CD8-positive, alpha-beta memory T cell (primary cell): ENCODE measurements at places on chromosomes 5 and 9. TPM values are rescaled to one million over a fixed set of nuclear protein-coding genes. Genes with fewer than 3 reads are reported as not detected.

GRCh38 chr5:39226100-39226451 lies 6.7 kb upstream of the FYB1 start:
- H3K4me3 ChIP-seq: no peak overlapping the region
- H3K27me3 ChIP-seq: no peaks in the 10 kb centered on the region

Gene ECSCR
- total RNA-seq: 0.83 TPM

Gene ANXA1
- 93.2 TPM for total RNA-seq

GRCh38 chr5:148864113-148864841 lies 37.9 kb downstream of the ADRB2 start:
- H3K4me3 ChIP-seq: no peak overlapping the region
- no peak for DNase-seq
- H3K27ac ChIP-seq: no peak overlapping the region
- H3K27me3 ChIP-seq: no peaks in the 10 kb centered on the region

GRCh38 chr5:154783774-154784460 lies 28.7 kb downstream of the LARP1 start:
- H3K27me3 ChIP-seq: no peaks in the 10 kb centered on the region
- H3K4me3 ChIP-seq: no peak overlapping the region
- DNase-seq: no peak
- H3K27ac ChIP-seq: no peak overlapping the region
- H3K4me1 ChIP-seq: peaks cover 82% of the 10 kb centered on the region

Gene TICAM2
- total RNA-seq: 0.72 TPM

DNA sequence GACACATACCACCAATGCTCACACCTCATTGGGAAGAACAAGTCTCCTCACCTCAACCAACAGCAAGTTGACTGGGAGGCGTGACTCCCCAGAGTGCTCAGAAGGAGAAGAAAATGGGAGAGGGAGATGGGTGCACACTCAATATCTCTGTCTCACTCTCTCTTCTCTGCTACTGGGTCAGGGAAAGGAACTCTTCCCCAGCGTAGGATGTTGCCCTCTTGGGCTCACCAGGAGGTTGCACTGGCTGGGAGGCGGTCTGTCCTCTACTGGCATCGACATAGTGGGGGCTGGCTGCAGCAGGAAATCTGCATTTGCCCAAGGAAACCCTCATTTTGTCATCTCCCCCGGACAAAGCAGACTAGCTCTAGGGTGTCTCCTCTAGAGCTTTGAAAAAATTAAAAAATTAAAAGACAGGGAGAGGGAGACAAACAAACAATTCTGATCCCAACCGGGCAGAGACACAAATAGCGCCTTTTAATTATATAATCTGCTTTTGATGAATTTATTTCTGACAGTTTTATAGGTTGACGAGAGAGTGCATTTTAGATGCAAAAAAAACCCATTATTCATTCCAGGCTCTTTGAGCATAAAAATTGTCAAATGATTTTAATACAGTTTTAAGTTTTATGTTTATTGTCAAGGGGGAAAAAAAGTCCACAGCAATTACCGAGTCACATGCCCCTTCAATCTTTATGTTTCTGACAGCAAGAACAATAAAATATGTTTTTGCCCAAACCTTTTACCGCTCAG lies 179.3 kb upstream of the MVB12B start:
- H3K4me3 ChIP-seq: no peak overlapping the region
- no peaks in the 10 kb centered on the region for H3K4me1 ChIP-seq
- no peaks in the 10 kb centered on the region for H3K27me3 ChIP-seq
- H3K36me3 ChIP-seq: no peaks in the 10 kb centered on the region

- no peaks in the 10 kb centered on the region for H3K4me1 ChIP-seq
- H3K36me3 ChIP-seq: no peaks in the 10 kb centered on the region
- H3K27me3 ChIP-seq: no peaks in the 10 kb centered on the region
- no peak overlapping the region for H3K27ac ChIP-seq
Observed at GRCh38 chr9:78676623-78677022, 379.7 kb downstream of the PSAT1 start.

GRCh38 chr5:1536322-1536845 lies 12.6 kb upstream of the LPCAT1 start:
- H3K27me3 ChIP-seq: no peaks in the 10 kb centered on the region
- peak overlapping the region; percentile 74 for H3K27ac ChIP-seq
- H3K36me3 ChIP-seq: no peaks in the 10 kb centered on the region
- peak overlapping the region; percentile 51 for H3K4me3 ChIP-seq
- DNase-seq: peak; percentile 60
- peaks cover 26% of the 10 kb centered on the region for H3K4me1 ChIP-seq

DNA sequence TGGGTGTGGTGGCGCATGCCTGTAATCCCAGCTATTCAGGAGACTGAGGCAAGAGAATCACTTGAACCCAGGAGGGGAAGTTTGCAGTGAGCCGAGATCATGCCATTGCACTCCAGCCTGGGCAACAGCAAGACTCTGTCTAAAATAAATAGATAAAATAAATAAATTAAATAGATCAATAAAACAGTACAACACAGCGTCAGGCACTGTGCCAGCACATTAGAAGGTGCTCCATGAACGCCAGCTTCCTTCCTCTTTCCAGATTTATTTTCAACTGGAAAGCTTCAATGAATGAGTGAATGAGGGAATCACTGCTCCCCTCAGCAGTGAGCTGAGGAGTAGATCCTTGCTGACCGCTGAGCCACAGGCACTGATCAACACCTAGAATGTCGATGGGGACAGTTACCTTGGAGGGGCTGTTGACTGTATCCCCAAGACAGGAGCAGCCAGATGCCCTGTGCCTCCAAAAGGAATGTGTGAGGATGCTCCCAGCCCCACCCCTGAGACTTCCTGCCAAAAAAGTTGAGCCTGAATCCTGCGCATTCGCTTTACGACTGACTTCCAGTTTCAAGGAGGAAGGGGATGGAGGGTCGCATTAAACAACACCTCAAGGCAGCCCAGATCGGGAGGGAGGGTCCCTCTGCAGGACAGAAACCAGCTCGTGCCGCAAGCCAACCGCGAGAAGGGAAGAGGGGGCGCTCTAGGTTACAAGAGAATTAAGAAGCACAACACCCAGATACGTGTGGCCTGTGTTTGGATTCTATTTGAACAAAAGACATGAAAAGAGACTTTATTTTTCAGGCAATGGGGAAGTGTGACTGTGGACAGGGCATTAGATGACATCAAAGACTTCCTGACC lies 54.0 kb upstream of the CNOT6 start:
- no peak overlapping the region for H3K27ac ChIP-seq
- DNase-seq: no peak

DNA sequence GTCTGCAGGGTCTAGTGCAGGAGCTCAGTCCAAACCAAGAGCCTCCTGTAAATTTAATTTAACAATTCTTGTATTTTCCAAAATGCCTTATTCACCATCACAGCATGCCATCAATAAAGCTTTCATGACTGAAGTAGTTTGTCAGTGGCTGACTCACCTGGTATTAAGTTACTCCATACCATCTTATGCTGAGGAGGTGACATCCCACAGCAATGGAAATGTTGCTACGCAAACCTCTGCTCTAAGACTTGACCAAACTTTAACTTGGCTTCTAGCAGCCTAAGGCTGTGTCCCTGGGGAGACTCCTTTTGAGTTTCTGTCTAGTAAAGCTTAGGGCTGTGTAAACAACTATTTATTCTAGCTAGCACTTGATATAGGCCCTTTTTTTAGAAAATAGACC lies 1231.3 kb upstream of the CDH18 start:
- no peaks in the 10 kb centered on the region for H3K36me3 ChIP-seq
- H3K27me3 ChIP-seq: no peaks in the 10 kb centered on the region
- DNase-seq: no peak
- no peak overlapping the region for H3K27ac ChIP-seq

GRCh38 chr5:140628711-140629110 lies 4.3 kb downstream of the CD14 start:
- DNase-seq: no peak
- no peaks in the 10 kb centered on the region for H3K36me3 ChIP-seq
- peaks cover 6% of the 10 kb centered on the region for H3K4me1 ChIP-seq
- H3K27ac ChIP-seq: no peak overlapping the region

Gene DOCK8
- total RNA-seq: 141 TPM

DNA sequence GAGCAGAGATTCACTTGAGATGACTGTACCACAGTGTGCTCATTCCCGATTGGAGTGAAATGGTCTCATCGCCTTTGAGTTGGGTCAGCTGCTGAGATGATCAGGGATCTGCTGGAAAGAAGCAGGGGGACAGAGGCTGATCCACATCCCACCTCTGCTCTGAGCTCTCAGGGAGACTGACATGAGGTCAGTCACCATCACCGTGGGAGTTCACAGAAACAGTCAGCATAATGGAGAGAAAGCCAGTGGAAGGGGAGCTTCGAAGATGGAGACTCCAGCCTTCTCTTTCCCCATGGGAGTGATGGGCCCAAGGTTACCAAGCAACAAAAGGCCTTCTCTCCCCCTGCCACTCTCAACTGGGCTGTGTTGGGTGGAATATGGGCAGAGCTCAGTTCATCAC lies 276.4 kb downstream of the CDK5RAP2 start:
- H3K4me1 ChIP-seq: no peaks in the 10 kb centered on the region
- no peaks in the 10 kb centered on the region for H3K27me3 ChIP-seq
- no peak overlapping the region for H3K27ac ChIP-seq
- H3K36me3 ChIP-seq: no peaks in the 10 kb centered on the region

DNA sequence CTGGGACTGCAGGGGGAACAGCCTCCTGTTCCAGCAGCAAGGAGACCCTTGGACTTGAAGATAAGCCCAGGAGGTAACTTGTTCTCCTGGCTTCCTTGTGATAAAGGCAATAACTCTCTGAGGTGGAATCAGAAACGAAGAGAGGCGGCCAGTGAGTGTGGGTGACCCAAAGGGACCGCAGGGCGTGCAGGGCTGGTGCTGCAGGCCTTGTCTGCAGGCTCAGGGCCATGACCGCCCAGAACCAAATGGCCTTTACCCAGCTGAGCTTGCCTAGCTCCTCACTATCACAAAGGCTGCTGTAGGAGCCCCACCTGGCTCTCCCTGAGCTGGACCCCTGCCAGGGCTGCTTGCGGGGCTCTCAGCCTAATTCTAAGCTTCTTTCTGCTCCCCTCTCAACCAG lies 72.5 kb downstream of the NDFIP1 start:
- H3K4me3 ChIP-seq: no peak overlapping the region
- no peak for DNase-seq
- H3K27me3 ChIP-seq: no peaks in the 10 kb centered on the region
- H3K36me3 ChIP-seq: no peaks in the 10 kb centered on the region
- no peaks in the 10 kb centered on the region for H3K4me1 ChIP-seq

- no peak overlapping the region for H3K4me3 ChIP-seq
- no peak overlapping the region for H3K27ac ChIP-seq
- no peaks in the 10 kb centered on the region for H3K27me3 ChIP-seq
- DNase-seq: no peak
- no peaks in the 10 kb centered on the region for H3K36me3 ChIP-seq
Observed at GRCh38 chr9:13598738-13599137, 319.2 kb upstream of the MPDZ start.

- H3K36me3 ChIP-seq: no peaks in the 10 kb centered on the region
- no peak overlapping the region for H3K27ac ChIP-seq
- H3K4me3 ChIP-seq: no peak overlapping the region
- no peak for DNase-seq
Observed at GRCh38 chr9:14344941-14345353, 31.0 kb upstream of the NFIB start.

Gene EQTN
- not detected for total RNA-seq

DNA sequence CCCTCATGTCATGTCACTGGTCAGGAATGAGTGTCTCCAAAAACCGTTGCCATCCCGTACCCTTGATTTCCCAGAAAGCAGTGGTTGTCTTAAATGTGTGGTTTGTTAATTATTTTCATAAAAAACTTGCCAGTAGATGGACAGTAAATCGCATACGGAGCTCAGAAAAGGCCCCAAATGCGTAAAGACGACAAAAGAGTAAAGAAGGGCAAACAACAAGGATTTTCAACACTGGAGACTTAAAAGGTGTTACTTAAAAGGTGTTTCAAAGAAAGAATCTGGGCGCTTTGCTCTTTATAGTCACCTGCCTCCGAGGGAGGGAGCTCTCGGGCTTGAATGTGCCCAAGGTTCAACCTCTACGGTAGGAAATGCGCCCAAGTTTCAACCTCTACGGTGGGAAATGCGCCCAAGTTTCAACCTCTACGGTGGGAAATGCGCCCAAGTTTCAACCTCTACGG lies 734 bp downstream of the KIF27 start:
- no peaks in the 10 kb centered on the region for H3K27me3 ChIP-seq
- H3K36me3 ChIP-seq: no peaks in the 10 kb centered on the region
- no peaks in the 10 kb centered on the region for H3K4me1 ChIP-seq

- no peak overlapping the region for H3K27ac ChIP-seq
- no peaks in the 10 kb centered on the region for H3K27me3 ChIP-seq
- H3K36me3 ChIP-seq: no peaks in the 10 kb centered on the region
- no peak for DNase-seq
Observed at GRCh38 chr5:43315682-43316081, 2.5 kb upstream of the HMGCS1 start.

- DNase-seq: no peak
- no peak overlapping the region for H3K4me3 ChIP-seq
- H3K4me1 ChIP-seq: no peaks in the 10 kb centered on the region
- H3K27ac ChIP-seq: no peak overlapping the region
Observed at GRCh38 chr5:14218480-14218879, 75.3 kb downstream of the TRIO start.

DNA sequence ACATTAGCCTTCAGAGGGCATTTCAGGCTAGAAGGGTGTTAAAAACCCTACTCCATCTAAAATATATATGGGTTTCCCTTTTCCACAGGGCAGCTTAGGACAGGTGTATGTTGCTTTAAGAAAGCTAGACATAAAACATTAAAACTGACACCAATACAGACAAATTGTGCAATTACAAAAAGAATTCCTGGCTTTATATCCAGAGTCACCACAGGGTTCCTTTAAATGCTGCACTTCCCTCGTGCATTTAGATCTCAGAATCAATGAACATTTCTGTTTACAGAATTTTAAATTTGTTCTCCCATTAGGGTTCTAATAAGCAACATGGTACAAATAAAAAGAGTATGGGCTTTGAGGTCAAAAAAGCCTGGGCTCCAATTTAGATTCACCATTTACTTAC lies 170.2 kb downstream of the MAPKAP1 start:
- H3K27me3 ChIP-seq: no peaks in the 10 kb centered on the region
- no peak for DNase-seq
- H3K36me3 ChIP-seq: no peaks in the 10 kb centered on the region

- no peaks in the 10 kb centered on the region for H3K27me3 ChIP-seq
- H3K36me3 ChIP-seq: no peaks in the 10 kb centered on the region
- H3K4me3 ChIP-seq: no peak overlapping the region
- H3K27ac ChIP-seq: no peak overlapping the region
- no peaks in the 10 kb centered on the region for H3K4me1 ChIP-seq
- DNase-seq: no peak
Observed at GRCh38 chr9:124268248-124268647, 10.5 kb downstream of the NEK6 start.

DNA sequence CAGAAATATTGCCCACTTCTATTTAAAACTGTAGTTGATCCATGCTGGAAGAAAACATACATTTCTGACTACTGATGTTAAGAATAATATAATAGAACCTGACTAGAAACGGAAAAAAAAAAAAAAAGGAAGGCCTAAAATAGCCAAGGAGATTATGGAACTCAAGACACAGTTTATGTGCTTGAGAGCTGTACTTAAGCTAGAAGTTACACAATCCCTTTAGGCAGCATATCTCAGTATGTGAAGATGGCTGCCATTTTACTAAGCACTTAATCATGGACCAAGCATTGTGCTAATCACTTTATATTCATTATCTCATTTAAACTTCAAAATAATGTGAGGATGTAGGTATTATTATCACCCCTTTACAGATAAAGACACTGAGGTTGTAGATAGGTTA lies 73.0 kb upstream of the NR4A3 start:
- no peaks in the 10 kb centered on the region for H3K36me3 ChIP-seq
- no peaks in the 10 kb centered on the region for H3K4me1 ChIP-seq
- H3K27ac ChIP-seq: no peak overlapping the region
- no peak overlapping the region for H3K4me3 ChIP-seq
- DNase-seq: no peak

GRCh38 chr5:81154725-81155124 lies 78.4 kb upstream of the CKMT2 start:
- H3K36me3 ChIP-seq: no peaks in the 10 kb centered on the region
- H3K4me1 ChIP-seq: no peaks in the 10 kb centered on the region
- DNase-seq: no peak
- no peak overlapping the region for H3K4me3 ChIP-seq
- no peaks in the 10 kb centered on the region for H3K27me3 ChIP-seq

Gene CDC25C
- 5.3 TPM for total RNA-seq

Gene SPINK6
- total RNA-seq: not detected
